ENCODE measurements at places on chromosomes 4 and X.

DNA sequence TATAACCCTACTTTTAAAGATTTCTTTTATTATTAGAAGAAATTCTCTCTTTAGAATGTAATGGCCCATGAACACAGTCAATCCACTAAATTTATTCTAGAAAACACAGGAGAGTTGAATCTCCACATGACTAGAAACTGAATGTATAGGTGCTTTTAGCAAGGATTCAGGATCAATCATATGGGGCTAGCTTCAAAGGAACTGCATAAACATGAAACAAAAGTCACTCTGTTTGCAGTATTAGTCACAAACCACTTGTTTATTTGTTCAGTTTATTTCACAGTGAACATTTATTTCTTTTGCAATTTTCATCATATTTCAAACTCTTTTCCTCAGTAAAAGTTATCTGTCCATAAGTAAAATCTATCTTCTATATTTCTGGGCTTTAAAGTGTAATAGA, 1604.6 kb downstream of the PCDH18 start:
- DNase-seq, result no peak

DNA sequence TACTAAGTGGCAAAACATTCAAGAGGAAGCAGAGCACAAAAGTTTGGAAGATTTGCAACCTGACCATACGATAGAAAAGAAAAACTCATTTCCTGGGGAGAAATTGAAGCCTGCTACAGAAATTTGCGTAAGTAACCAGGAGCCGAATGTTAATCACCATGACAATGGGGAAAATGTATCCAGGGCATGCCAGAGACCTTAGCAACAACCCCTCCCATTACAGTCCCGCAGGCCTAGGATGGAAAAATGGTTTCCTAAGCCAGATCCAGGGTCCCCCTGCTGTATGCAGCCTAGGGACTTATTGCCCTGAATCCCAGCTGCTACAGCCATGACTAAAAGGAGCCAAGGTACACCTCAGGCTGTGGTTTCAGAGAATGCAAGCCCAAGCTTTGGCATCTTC, 472.2 kb upstream of the KLHL4 start:
- DNase-seq, result no peak

DNA sequence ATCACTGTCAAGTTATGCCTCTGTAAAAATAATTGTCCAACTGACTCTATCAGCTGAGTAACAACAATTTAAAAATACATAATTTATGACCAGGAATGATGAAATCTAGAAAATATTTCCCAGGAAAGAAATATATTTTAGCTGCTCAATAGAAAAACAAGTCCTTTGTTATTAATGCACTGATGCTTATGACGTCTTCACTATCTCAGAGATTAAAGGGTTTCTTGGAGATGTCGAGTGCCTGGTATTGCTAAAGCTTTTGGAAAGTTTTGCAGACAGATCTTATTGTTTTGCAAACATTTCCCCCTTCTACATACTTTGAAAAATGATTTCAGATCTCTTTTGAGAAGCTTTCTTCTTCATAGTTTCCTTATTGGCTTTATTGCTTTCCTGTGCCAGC, 154.6 kb upstream of the RPS6KA3 start:
- no peak for DNase-seq

GRCh38 chr4:77582156-77582555, 23.5 kb upstream of the CXCL13 start:
- DNase-seq, result no peak

- no peak for DNase-seq
Measured at GRCh38 chrX:109274806-109275205, 207.1 kb downstream of the GUCY2F start.

- no peak for DNase-seq
Measured at GRCh38 chr4:18767921-18768320, 746.4 kb upstream of the LCORL start.

DNA sequence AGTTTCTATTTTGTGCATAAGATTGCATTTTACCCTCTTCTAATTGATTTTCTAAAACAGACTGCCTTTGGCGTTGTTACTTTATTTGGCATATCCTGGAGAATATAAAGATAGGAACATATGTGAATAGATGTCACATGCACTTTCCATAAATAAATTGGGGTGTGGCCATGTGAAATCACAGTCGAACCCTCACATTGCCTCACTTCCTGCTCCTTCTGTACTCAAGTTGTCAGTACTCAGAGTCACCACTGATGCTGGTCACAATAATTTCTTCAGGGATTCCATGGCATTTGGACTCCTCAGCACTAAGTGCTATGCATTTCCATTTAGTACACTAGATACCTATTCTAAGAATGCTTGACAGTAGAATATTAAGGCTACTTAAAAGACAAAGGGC, 1.4 kb upstream of the EMCN start:
- DNase-seq, result no peak

- no peak for DNase-seq
Measured at GRCh38 chrX:23403849-23404248, 69.2 kb downstream of the PTCHD1 start.

- DNase-seq, result no peak
Measured at GRCh38 chr4:5361968-5362367, 310.7 kb downstream of the STK32B start.

DNA sequence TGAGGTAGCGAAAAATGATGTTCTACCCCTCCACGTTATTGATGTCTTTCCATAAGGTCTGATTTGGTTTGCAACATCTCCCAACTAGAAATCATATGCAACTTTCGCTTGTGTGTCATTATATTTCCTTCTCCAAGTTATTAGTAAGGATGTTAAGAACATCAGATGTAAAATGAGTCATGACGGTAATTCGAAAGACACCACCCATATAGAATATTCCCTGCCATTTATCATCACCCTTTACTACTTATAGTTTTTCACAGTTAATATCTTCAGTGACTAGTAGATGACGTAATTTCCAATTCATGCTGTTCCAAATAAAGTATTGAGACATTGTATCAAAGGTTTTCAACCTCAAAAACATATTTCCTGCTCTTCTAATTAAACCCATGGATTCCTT, 146.7 kb upstream of the MAP3K15 start:
- DNase-seq, result no peak

DNA sequence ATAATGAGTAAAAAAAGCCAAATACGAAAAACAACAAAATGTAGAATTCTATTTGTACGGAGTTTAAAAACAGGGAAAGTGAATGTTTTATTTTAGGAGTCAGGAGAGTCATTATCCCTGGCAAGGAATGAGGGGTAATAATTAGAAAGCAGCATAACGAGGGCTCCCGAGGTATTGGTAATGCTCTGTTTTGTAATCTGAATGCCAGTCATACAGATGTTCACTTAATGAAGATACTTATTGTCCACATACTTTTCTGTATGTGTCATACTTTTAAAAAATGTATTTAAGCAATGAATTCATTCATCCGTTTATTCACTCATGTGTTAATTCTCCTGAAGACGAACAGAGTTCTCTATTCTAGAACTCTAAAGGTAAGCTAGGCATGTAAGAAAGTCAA, 87.8 kb upstream of the BMP2K start:
- DNase-seq, result no peak

GRCh38 chr4:152156442-152156841, 379.4 kb downstream of the FBXW7 start:
- no peak for DNase-seq

GRCh38 chrX:12977761-12978204, 2.9 kb downstream of the TMSB4X start:
- DNase-seq, result no peak

DNA sequence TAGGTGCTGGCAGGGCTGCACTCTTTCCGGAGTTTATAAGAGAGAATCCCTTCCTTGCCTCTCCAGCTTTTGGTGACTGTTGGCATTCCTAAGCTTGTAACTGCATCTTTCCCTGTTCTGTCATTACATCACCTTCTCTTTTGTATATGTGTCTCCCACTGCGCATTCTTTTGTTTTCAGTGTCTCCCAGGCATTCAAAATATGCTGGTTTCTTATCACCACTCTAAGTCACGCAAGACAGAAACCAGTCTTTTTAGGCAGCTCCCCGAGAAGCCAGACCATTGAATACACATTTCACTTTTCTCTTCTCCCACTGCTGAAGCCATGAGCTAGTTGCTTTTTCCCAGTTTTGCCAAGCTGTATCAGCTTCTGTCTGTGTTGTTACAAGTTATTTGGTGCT, 71.0 kb downstream of the LAS1L start:
- no peak for DNase-seq

- DNase-seq, result no peak
Measured at GRCh38 chr4:54741202-54741601, 83.4 kb downstream of the KIT start.

DNA sequence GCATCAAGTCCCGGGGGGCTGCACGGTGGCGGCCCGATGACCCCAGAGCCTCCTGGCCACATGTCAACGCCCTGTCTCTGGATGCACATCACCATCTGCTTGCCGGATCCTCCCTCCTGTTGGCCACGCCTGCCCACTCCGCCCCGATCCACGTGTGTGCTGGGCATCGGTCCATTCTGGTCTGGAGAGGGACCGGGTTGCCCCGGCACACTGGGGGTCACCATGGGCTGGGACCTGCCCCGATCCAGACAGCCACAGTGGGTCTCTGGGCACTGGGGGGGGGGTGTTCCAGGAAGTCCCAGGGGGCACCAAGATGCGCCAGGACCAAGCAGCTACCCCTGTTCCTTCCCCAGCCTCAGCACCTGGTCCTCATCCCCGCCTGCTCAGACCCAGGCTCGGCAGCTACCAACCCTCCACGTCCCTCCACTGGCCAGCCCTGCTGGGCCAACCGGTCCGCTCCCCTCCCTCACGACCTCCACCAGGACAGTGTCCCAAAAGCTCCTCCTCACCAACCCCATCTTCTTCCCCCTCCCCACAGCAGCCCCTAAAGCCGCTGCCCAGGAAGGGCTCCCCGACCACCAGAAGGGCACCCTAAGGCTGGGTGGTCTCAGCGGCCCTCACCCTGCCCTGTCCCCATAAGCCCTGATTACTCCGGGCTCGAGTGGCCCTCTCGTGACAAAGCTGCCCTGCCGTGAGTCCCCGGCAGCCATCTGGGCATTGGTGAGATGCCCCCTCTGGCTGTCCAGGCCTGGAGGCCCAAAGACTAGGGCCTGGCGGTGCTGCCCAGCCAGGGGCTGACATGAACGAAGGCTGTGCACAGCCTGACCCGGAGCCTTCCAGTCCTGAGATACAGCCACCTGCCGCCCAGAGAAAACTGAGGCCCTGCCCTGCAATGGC, 4.6 kb downstream of the CTBP1 start:
- no peak for DNase-seq

GRCh38 chr4:37949636-37950426, 10.4 kb upstream of the PTTG2 start:
- no peak for DNase-seq

GRCh38 chr4:189088780-189089179, 851.9 kb upstream of the FRG1 start:
- DNase-seq, result no peak

DNA sequence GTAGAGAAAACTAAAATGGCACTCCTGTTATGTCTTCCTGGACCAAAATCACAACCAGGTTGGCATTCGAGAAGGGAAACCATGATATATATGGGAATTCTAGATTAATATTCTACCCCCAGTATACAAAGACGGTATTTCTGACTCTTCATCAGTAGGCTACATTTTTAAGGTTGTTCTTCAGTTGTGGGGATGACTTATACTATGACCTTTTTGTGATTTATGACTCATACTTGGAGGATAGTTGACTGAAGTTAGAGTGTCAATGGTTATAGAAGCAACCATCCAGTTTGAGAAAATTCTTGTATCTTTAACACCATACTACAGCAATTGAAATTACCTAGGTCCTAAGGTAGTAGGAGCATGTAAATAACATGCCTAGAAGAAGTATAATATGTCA, 49.8 kb upstream of the CYSLTR1 start:
- DNase-seq, result no peak

GRCh38 chrX:45758319-45758718, 557.6 kb upstream of the DIPK2B start:
- no peak for DNase-seq

DNA sequence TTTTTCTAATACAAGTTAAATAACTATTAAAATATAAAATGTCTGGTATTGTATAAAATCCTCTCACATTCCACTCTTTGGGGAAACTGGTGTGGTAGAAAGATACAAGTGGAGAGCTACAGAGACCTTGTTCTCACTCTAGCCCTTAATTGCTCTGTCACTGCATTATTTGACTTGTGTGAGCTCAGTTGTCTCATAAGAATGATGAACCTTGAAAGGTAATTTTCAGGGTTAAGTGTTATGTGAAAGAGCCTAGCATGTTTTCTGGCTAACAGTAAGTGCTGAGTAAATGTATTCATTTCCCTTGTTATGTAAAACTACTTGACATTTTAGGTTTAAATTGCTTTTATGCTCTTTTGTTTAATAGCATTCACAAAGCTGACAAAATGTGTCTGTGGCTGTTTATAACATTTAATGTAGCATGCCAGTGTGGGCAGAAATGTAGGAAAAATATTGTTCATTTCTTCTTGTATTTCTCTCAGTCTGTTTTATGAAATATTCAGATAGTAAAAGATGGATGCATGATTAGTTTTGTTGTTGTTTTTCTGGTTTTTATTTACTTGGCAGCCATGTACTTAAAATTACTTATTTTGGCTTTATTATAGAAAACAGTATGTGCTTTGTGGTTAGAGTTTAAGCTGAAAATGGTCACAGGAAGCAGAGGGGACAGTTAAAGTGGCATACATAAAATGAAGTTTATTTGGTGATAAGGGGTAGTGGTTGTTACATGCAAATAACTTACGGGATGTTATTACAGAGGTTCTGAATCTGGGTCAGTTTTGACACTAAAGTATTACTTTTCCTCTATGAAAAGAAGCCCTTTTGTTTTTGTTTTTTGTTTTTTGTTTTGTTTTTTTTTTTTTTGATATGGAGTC, 29.2 kb downstream of the SLAIN2 start:
- no peak for DNase-seq

DNA sequence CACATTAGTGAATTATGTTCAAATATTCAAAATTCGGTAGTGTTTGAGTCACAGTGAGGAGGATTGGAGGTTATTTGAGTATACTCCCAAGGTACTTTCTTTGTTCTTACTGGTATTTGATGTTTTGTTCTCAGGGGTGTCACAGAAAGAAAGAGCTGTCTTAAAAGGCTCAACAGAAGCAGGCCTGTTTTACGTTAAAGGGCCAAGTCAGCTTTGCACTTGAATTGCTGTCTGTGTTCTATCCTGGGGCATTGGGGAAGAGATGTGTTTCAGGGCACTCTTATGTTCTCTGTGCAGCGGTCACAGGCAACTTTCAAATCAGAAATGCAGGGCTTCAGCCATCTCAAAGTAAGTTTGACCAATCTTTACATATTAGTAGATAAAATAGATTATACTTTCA, 1113.1 kb upstream of the LCORL start:
- DNase-seq, result no peak

DNA sequence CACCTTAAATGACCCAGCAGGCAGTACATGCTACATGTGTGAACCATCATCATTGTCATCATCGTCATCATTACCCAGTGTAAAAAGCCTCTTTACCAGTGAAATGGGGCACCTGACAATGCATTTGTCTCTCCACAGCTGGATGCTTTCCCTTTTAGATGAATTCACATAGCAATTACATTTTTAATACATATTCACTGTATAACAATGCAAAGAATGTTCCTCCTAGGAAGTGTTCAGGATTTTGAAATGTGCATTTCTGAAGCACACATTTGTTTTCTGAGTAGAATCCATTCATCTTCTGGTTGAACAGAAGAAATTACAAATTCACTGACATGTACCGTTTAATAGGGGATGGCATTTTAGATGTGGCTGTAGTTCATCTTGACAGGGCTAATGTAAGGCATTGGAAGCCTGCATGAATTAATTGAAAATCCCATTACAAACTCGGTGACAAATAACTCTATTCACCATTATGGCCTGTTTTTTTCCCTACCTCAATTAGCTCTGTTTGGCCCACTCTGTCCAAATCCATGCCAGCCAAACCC, 111.1 kb downstream of the SH3RF1 start:
- no peak for DNase-seq

All from T-cell (primary cell).